NCI-H524 (cell line): ENCODE measurements at places on chromosomes 16 and 17.

DNA sequence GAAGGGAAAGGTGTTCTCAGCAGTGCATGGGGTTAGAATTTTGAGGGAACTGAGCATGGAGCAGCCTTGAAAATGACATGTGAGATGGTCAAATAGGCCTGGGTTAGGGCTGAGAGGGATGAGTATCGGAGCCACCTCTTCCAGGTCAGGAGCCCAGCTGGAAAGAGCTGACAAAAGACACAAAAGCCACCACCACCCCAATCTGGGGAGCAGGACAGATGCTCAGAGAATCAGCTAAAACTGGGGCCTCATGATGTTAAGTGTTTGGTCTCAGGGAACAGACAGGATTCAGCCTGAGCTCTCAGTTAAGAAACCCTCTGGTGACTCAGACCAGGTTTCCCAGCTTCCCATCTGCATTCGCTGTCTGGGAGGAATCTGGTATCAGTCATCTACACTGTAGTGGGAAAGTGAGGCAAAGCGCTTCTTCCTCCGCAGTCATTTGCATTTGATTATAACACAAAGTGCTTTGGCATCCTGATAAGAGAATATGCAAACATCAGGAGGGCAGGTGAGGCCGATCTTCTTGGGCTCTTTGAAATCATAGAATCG is 2.6 kb downstream of the WNT9B start:
- DNase-seq, result no peak

DNA sequence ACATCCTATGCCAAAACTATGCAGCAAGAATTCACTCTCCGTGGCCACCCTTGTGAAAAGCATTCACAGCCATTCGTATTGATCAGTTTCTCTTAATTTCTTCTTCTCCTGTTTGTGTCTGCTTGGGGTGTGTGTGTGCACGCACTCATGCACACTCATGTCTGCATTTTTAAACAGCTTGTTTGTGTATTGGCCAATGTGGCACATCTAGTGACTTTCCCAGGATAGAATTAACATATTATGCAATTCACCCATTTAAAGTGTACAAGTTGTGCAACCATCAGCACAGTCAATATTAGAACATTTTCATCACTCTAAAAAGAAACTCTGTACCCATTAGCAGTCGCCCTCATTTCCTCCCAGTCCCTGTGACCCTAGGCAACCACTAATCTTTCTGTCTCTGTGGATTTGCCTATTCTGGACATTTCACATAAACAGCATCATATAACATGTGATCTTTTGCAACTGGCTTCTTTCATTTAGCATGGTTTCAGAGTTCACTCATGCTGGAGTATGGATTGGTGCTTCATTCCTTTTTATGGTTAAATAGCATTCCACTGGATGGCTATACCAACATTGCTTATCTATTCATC is 20.1 kb downstream of the IRX3 start:
- no peak for DNase-seq

DNA sequence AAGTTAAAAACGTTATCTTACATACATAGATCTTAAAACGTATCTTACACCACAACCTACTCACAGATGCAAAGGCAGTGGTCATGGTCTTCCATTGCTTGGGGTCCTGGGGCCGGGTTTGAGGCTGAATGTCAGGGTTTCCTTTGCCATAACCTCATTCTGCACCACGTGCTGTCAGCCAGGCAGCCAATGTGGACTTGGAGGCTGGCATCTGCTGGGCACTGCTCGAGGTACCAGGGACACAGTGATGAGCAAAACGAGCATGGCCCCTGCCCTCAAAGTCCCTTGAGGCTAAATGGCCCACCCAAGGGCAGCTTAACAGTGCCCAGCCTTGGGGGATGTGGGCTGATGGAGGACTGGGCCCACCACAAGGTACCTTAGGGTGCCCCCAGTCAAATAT is 35.8 kb upstream of the RGS9 start:
- DNase-seq, result no peak

GRCh38 chr17:71342737-71343136 is 778.1 kb upstream of the SOX9 start:
- no peak for DNase-seq

DNA sequence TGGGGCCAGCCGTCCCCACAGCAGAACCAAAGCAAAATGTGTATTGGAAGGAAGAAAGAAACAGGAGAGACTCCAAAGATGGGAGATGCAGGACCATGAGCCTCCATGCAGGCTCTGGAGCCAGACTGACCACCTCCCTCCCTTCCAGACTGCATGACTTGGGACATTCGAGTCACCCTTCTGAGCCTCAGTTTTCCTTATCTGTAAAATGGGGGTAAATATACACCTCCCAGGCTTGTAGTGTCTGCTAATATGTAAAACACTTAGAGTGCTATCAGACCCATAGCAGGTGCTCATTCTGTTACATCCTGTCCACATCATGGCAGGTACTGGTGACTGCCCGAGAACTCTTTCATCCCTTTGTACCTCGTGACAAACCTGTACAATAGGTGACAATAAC is 370.8 kb downstream of the SNX29 start:
- no peak for DNase-seq

DNA sequence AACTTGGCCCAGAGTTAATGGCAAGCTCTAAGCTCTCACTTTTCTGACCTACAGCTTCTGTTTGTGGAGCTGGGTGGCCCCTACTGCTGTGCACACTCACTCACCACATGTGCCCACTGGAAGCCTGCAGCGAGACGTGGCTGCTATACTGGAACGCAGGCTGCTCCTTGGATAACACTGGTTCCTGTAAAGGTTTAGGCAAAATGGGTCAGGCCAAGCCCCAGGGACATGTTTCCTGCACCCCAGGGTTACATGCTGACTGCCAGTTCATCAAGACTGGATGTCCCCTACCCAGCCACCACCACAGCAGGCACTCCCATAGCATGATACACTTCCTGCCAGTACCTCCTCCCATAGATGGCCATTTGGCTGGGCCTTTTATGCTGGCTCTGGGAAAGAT is 8.3 kb downstream of the POLDIP2 start:
- DNase-seq, result no peak

DNA sequence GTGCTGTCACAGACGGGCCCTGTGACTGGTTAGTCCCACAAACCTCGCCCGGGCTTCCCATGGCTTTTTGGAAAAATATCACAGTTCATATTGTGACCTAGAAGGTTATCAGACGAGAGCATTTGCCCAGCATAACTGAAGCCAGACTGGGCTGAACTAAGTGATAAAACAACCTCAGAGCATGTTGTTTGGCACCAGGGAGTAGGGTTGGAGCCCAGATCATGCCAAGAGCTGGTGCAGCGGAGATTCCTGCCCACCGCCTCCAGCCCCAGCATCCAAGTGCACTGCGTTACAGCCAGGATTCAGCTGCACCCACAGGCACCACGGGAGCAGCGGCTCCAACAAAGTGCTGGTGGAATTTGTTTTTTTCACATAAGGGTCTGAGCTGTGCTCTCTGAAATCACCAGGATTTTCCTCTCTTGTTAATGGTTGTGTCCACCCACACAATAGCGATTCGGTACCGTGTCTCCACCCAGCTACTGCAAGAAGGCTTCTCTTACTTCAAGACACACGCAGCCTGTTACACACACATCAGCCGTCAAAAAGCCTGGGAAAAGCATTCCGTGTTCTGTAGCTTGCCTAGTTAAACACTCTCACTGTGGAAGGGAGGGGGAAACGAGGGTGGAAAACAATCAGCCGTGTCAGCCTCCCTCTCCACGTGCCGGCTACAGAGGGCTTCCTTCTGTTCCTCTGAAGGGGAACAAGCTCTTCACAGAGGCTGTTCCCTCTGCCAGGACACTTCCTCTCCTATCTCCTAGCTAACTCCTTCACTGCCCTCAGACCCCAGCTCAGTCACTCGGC is 273.8 kb downstream of the C16orf95 start:
- peak; percentile 19 for DNase-seq

DNA sequence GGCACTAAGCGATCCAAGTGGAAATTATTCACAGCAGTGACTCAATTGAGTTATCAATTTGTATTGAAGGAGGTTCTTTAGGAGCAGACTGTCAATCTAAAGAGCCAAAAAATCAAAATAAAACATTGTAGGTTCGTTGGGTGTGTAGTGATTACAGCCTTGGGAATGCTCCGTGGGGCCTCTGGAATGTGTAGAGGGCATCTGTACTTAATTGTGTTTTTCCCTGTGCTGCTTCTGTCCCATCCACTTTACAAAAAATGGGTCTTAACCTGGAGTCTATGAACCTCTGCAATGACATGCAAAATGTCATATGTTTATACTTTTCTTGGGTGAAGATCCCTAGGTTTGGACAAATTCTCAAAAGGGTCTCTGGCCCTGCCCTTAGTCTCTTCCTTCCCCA is 215.1 kb downstream of the CCDC182 start:
- DNase-seq, result no peak

DNA sequence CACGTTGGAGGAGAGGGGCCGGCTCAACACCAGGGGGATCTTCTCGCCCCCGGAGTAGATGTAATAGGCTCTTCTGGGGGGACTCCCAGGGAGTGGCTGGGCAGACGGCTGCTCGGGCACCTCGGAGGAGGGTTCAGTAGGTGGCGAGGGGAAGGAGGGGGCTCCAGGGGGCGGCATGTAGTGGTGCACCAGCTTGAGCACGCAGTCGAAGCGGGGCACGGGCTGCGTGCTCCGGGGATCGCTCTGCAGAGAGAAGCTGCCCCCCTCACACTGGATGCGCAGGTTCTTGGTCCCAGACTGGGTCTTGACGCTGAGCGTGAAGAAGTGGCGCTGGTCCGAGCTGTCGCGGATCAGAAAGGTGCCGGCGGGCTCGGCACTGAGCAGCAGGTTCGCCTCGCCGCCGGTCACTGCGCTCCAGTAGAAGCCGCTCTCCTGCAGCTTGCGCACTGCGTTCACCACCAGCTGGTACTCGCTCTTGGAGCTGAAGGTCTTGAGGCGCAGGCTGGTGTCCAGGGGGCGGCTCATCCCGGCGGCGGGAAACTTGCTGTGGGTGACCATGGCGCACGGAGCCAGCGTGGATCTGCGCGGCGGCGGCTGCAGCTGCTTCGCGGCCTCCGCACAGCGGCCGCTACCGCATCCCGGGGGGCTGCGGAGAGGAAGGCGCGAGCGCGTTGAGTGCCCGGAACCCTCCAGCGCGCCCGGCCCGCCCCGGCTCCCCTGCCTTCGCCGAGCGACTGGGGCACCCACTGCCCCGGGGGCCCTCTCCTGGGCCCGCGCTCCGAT is 1.1 kb downstream of the SOCS3 start:
- DNase-seq, result peak; percentile 30

DNA sequence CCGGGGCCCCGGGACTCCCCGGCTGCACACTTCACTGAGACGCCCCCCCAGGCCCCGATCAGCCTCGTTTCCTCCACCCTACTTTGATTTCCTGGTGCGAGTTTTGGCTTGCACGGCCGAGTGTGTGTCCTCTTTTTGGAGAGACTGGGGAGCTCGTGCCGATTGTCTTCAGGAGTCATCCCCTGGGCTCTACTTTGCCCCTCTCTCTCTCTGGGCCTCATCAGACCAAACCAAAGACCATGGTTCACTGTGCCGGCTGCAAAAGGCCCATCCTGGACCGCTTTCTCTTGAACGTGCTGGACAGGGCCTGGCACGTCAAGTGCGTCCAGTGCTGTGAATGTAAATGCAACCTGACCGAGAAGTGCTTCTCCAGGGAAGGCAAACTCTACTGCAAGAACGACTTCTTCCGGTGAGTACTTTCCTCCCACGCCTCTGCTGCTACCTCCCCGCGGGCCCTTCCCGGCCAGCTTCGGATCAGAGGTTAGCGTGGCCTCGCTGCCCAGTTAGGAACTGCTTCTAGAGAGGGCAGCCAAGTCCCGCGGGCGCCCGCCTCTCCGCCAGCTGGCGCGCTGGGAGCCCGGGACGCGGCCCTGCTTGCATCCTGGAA is 787 bp downstream of the LHX1 start:
- DNase-seq, result no peak

GRCh38 chr16:86762095-86762494 is 183.7 kb downstream of the FOXL1 start:
- DNase-seq, result no peak

GRCh38 chr17:30199600-30199999 is 35.9 kb downstream of the SLC6A4 start:
- no peak for DNase-seq

DNA sequence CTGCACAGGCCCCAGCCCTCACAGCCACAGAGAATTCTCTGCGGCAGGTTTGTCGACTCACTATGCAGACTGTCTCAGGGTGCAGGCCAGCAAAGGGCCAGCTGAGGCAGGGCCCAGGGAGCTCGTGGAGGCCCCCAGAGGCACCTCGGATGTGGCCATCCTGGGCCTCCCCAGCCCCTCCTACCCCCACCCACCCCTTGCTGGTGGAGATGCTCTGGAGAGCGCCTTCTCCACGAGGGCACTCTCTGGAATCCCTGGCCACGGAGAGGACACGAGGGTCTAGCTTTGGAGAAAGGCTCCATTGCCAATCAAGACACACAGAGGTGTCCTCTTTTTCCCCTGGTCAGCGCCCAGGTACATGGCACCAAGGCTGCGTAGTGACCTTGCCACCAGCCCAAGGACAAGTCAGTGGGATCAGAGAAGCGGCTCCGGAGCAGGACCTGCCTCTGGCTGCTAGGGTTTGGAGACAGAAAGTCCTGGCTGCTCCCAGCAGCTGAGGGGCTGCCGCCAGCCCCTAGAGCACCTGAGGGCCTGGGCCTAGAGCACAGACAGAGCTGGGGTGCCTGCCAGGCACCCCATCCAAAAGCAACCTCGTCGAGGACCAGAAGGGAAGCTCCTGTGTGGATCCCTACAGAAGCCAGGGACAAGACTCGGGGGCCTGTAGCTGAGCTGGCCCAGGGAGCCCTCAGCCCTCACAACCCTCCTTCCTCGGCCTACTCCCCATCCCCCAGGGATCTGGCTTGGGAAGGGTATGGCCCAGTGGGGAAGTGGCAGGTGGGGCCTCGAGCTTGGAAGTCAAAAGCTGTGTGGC is 18.7 kb downstream of the ARL2BP start:
- no peak for DNase-seq

DNA sequence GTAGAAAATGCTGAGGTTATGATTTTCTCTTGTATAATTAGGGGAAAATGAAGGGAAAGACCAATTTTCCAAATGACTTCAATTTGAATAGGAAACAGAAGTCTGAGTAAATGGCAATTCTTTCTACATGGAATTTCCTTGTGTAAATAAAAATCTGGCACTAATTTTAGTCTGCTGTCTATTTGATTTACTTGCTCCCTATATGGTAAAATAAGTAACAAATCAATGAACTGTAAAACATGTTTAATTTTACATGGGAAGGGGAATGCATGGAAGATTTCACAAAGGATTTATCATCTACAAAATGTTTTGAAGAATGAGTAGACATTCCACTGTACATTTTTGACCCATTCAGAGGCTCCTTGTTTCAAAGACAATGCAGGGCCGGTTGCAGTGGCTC is 811.6 kb upstream of the GOT2 start:
- no peak for DNase-seq

- DNase-seq, result no peak
These were observed 7.5 kb upstream of the CSNK2A2 start for GRCh38 chr16:58205276-58206036.

- no peak for DNase-seq
These were observed 9.5 kb downstream of the DEF8 start for GRCh38 chr16:89958068-89958467.

- no peak for DNase-seq
These were observed 30.2 kb downstream of the BMERB1 start for GRCh38 chr16:15464401-15465186.

- DNase-seq, result no peak
These were observed 77.3 kb downstream of the USP22 start for GRCh38 chr17:20965492-20965891.
